NCI-H226 (cell line): ENCODE measurements at places on chromosomes 3 and 15.

DNA sequence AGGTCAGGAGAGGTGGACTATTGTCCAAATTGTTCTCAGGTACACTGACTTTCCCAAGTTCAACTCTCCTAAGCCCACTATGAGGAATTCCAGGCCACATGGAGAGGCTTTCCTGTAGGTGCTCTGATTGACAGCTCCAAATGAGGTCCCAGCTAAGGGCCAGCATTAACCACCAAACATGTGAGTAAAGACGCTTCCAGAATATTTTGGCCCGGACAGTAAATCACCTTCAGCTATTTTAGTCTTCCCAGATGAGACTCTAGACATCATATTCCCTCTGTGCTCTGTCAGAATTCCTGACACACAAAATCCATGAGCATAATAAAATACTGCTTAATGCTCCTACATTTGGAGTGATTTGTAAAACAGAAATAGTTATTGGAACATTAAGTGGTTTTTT is 135.5 kb downstream of the TGFBR2 start:
- DNase-seq: no peak

GRCh38 chr3:24154781-24155180 is 209.7 kb downstream of the NR1D2 start:
- DNase-seq: no peak

DNA sequence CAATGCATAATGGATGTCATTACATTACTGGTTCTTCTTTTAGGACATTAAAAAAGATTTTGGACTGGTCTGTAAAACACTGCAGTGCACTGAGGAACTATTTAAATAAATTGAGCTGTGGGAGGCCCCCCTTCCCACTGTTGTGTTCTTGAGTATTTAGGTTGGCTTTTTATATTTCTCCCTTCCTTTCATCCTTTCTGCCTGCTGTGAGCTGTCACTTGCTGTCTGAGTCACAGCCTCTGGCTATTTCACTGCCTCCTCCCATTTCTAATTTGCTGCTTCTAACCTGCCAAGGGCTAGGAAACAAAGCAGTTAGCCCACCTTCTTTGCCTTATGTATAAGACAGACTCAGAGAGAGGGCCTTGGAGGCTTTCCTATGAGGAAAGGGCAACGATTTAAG is 89.0 kb upstream of the FNDC3B start:
- no peak for DNase-seq

- DNase-seq: peak; percentile 20
These were observed 90.0 kb downstream of the APBA2 start for GRCh38 chr15:28975766-28976179.

GRCh38 chr3:54008099-54008498 is 114.3 kb upstream of the CACNA2D3 start:
- peak; percentile 26 for DNase-seq

DNA sequence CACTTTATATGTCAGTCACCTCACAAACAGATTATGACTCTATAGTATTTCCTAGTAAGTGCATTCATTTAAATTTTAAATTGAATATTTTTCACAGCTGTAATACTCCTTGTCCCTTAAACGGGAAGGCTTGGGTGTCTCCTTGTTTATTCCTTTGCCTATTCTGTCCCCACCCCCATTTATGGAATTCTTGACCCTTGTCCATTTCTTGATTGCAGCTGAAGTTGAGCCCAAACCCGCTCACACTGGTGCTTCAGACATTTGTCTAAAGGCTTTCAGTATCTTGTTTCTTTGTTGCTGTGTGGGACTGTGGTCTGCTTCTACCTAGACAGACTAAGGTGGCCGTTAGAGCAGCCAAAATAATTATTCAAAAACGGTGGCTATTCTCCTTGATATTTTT is 449.7 kb downstream of the FOXP1 start:
- no peak for DNase-seq

DNA sequence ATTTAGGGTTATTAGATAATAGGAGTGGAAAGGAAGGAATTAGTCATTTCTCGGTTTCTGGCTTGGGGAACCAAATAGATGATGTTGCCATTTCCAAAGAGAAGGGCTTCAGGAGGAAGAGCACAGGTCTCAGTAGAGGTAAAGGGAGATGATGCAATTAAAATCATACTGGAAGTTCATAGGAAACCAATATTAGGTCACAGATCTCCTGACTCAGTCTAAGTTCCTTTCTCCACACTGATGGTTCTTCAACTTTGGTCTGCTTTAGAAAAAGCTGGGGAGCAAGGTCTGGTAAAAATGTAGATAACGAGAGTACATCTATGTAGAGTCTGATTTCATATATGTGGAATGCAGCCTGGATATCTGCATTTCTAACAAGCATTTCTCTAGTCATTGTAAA is 130.9 kb downstream of the POLQ start:
- DNase-seq: no peak

DNA sequence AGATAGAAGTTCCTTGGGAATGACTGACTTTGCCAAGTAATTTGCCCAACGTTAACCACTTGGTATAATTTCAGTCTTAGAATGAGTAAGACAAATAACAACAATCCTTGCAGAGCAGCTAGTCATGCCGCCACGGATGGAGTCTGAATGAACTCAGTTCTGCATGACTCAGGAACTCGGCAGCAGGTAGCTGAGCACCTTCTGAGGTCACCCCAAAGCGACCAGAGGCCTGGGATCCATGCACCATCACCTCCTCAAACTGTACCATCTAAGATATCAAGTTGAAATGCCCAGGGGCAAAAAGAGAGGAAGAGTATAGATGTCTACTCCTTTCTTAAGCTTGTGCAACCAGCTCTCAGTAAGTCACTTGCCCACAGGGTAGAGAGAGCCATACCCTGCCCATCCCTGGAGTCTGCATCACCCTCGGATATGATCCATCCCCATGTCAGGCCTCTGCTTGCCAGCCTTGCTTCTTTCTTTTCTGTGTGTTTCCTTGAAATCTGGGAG is 8.5 kb upstream of the CDCP1 start:
- peak; percentile 69 for DNase-seq

GRCh38 chr15:63188247-63188925 is 1.0 kb upstream of the RAB8B start:
- no peak for DNase-seq

- peak; percentile 2 for DNase-seq
These were observed 4.5 kb downstream of the DNAJC13 start for GRCh38 chr3:132421832-132422231.

DNA sequence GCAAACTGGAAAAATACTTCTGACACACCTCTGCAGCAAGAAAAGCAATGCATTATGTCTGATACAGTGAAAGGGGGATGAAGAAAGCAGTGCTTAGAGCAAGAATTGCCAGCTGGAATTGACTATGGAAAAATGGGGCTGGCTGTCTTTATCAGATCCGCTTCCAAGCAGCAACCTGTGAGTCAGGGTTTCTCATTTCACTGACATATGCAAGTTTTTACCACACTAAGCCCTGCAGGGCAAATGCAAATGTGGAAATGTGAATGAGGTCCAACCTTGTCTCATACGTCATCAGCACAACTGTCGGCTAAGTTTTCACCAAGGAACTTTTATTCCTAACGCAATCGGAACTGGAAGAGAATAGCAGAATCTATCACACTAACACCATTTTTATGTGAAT is 172.5 kb upstream of the GADL1 start:
- peak; percentile 79 for DNase-seq

- no peak for DNase-seq
These were observed 160.9 kb downstream of the SLCO3A1 start for GRCh38 chr15:92014281-92015030.

DNA sequence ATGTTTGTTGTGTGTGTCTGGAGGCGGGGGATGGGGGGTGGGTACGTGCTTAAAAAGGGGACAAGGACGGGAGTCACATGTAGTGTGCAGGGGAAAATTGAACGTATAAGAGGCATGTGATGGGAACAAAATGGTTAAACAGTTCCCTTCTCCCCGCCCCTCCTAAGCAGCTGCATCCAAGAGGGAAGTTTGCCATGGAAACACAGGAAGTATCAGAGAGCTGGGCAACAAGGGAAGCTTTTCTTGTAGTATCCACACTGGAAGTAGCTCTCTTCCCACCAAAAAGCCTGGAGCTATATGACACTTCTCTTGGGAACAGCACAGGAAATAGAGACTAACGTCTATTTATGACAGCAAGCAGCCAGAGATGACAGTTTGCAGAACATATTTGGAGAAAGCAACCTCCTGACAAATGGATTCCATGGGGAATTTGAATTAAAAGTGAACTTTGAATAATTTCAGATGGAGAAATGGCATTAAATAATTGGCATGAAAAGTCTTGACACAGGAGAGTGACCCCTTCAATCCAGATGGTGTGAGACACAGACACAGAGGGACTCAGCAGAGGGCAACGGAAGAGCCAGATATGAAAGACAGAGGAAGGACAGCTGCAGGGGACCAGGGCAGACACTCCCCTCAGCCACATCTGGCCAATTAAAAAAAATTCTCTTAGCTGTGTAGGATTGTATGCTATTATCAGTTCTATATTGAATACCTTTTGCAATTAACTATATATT is 294.2 kb upstream of the TBL1XR1 start:
- no peak for DNase-seq

- no peak for DNase-seq
These were observed 89.9 kb upstream of the CHL1 start for GRCh38 chr3:106619-107018.

GRCh38 chr3:158105710-158106253 is 438 bp downstream of the SHOX2 start:
- DNase-seq: peak; percentile 53

- DNase-seq: no peak
These were observed 3.1 kb upstream of the NR1I2 start for GRCh38 chr3:119778811-119779210.

- no peak for DNase-seq
These were observed 195.6 kb upstream of the AZI2 start for GRCh38 chr3:28544236-28544635.

GRCh38 chr3:64895991-64896895 is 208.4 kb upstream of the ADAMTS9 start:
- DNase-seq: no peak

- DNase-seq: no peak
These were observed 19.6 kb upstream of the CPOX start for GRCh38 chr3:98612996-98613517.

- DNase-seq: no peak
These were observed 1.4 kb upstream of the CHRNA7 start for GRCh38 chr15:32028921-32029320.

DNA sequence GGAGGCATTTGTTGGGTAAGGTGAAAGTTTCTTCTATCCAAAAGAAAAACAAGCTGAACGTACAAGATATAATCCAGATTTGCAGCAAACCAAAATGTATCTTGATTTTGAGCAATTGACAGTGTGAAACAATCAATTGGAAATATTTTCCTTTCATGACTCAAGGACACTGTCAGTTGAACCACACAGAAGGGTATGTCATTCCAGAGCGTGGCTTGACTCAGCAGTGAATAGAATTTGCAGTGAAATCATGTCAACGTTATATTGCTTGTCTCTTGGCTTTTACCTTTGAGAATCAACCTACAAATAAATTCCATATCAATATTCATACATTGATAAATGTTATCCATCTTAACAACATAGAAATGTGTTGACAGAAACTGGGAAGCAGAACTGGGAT is 78.2 kb downstream of the TM2D3 start:
- DNase-seq: no peak

- no peak for DNase-seq
These were observed 58.2 kb upstream of the NR2E3 start for GRCh38 chr15:71752128-71752527.

GRCh38 chr3:2940062-2940461 is 170.1 kb downstream of the IL5RA start:
- no peak for DNase-seq

- DNase-seq: no peak
These were observed 256.8 kb upstream of the RARB start for GRCh38 chr3:25171118-25171807.

- DNase-seq: no peak
These were observed 110.2 kb downstream of the LRTM1 start for GRCh38 chr3:54817628-54818027.

GRCh38 chr3:179108086-179108485 is 36.5 kb upstream of the ZMAT3 start:
- peak; percentile 74 for DNase-seq

GRCh38 chr15:76363251-76363650 is 26.7 kb downstream of the ISL2 start:
- DNase-seq: no peak

- DNase-seq: peak; percentile 80
These were observed 104.8 kb upstream of the OSTN start for GRCh38 chr3:191094057-191094845.

GRCh38 chr3:28615071-28615470 is 266.4 kb upstream of the AZI2 start:
- no peak for DNase-seq

DNA sequence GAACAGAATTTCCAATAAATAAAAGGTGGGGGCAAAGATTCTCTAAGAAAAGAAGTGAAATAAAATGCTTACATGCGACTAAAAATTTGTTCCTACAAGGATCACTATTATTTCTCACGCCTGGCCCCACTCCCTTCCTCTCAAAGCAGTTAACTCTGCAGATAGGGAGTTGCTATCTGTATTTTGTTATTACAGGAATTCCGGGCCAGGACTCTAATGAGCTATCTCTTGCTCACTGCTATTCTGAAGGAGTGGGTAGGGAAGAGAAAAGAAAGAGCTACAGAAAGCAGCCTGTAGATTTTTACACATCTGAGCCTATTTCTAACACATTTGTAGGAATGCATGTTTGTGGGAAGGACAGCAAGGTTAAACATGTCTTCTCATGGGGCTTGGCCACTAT is 140.4 kb downstream of the PCCB start:
- no peak for DNase-seq

DNA sequence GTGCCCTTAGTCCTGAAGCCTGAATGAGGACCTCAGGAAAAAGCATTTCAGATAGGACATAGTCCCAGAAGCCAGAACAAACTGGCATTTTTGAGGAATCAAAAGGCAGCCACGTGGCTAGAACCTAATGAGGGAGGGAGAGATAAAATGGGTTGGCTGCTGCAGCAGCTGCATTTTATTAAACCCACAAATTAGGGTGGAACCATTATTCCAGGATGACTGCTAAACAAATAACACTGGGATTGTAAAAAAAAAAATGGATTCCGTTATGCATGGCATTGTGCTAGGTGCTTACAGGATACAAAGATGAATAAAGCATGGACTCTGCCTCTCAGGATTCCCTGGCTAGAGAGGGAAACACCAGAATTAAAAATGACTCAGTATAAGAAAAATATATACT is 141.5 kb downstream of the SATB1 start:
- DNase-seq: no peak

- no peak for DNase-seq
These were observed 26.4 kb downstream of the TOMM70 start for GRCh38 chr3:100374521-100374920.

GRCh38 chr3:156688632-156689452 is 14.5 kb downstream of the TIPARP start:
- DNase-seq: no peak

DNA sequence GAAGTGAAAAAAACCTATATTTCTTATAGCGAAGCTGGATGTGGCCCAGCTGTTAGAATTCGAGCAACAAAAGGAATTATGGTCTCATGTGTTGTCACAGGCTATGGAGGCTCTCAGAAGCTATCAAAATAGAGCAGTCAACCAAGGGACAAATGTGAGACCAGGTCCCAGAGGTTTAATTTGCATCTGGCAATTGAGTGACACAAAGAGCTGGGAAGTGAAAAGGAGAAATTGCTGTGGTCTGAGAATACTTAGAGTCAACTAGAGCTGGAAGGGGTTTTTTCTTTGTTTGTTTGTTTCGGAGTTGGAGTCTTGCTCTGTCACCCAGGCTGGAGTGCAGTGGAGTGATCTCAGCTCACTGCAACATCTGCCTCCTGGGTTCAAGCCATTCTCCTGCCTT is 61.3 kb upstream of the SMAD3 start:
- no peak for DNase-seq

GRCh38 chr15:41581110-41581509 is 22.1 kb downstream of the TYRO3 start:
- DNase-seq: no peak
